Effector CD4-positive, alpha-beta T cell (primary cell): ENCODE measurements at places on chromosomes 16 and 17.

GRCh38 chr17:39122991-39123390 is 28.4 kb downstream of the PLXDC1 start:
- no peak for DNase-seq

GRCh38 chr16:81635063-81635937 is 143.8 kb upstream of the PLCG2 start:
- no peak for DNase-seq

DNA sequence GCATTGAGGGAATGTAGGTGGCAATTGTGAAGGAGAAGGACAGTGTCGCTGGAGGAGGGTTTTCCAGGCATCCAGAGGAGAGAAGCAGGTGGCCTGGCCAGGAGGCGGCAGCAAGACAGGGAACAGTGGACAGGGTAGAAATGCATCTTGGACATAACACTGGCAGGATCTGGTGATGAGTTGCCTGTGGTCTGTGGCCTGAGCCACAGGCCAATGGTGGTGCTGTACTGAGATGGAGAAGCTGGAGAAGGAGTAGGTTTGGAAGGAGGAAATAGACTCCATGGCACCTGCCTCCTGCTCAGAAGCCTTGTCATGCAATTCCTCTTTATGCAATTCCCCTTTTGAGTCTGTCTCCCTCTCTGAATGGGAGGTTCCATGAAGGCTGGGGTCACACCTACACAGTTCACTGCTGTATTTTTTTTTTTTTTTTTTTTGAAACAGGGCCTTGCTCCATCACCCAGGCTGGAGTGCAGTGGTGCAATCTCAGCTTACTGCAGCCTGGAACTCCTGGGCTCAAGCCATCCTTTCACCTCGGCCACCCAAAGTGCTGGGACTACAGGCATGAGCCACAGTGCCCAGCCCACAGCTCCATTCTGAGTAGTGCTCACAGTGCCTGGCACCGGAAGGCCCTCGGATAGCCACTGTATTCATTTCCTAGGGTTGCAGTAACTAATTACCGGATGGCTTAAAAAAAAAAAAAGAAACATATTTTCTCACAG is 13.5 kb upstream of the CACNG4 start:
- no peak for DNase-seq

- DNase-seq: no peak
Measured at GRCh38 chr16:23013484-23013883, 135.8 kb downstream of the USP31 start.

DNA sequence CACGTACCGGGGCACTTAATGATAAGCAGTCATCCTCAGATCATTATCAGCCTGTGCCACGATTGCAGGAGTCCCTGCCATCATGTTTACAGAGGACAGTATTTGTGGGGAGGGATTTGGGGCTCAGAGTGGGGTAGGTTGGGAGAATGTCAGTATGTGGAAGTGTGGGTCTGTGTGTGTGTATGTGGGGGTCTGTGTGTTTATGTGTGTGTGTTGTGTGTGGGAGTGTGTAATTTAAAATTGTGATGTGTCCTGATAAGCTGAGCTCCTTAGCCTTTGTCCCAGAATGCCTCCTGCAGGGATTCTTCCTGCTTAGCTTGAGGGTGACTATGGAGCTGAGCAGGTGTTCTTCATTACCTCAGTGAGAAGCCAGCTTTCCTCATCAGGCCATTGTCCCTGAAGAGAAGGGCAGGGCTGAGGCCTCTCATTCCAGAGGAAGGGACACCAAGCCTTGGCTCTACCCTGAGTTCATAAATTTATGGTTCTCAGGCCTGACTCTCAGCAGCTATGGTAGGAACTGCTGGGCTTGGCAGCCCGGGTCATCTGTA is 13.5 kb upstream of the EFCAB13 start:
- DNase-seq: no peak

- DNase-seq: no peak
Measured at GRCh38 chr16:86984991-86985647, 332.1 kb downstream of the C16orf95 start.

- DNase-seq: peak; percentile 96
Measured at GRCh38 chr16:89246903-89247733, 29.6 kb downstream of the ZNF778 start.

- no peak for DNase-seq
Measured at GRCh38 chr17:18187821-18188761, 4.5 kb downstream of the ALKBH5 start.

DNA sequence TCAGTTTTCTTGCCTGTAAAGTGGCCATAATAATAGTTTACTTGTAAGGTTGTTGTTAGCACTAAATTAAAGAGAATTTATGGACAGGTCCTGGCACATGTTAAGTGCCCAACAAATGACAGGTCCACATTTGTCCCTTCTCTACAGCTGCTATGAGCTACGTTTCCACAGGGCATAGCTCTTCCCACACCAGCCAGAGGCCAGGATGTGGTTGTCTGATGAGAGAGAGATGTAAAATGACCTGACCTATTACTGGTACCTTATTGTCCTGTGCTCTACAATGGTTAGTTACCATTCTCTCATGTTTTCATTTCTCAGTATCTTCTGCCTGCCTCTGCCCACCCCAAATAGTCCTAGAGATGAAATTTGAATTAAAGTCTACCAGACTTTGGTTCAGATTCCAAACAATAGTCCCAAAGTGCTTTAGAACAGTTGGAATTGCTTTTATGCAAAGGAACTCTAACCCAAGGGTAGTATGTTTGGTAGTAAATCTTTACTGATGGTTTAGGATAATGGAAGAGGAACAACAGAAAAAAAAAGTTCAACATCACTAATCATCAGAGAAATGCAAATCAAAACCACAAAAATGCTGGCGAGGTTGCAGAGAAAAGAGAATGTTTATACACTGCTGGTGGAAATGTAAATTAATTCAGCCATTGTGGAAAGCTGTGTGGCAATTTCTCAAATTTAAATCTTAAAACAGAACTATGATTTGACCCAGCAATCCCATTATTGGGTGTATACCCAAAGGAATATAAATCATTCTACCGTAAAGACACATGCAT is 57.1 kb upstream of the ANKFN1 start:
- no peak for DNase-seq

DNA sequence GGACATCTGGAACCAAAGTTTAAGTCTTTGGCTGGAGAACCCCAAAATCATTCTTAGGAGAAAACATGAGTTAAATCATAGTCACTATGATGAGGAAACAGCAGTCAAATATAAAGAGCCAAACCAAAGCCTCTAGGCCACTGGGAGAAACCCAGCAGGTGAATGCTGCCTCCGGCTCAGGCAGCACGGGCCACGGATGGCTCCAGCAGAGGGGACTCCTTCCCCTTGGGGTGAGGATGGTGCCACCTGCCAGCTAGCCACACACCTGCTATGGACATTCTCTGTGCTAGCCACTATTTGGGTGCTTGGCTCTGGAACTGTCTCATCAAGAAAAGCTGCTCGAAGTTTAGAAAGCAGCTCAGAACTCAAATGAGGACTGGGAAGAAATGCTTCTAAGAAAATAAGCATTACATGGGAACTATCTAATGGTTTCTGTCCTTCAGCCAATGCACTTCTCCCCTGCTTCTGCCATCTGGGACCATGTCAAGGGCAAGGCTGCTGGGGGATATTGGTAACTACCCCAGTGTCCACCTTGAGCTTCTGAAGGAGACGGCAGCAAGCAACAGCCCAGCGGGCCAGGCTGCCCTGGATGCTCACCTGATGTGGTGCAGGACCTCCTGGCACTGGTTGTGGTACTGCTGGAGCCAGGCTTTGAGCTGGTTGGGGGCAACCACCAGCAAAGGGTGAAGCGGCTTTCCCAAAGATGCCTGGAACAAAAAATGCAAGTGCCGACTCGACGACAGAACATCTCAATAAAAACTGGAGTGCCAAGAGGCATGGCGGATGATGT is 22.5 kb downstream of the ELAC2 start:
- DNase-seq: no peak

GRCh38 chr17:58503866-58504265 is 10.6 kb downstream of the MTMR4 start:
- no peak for DNase-seq

DNA sequence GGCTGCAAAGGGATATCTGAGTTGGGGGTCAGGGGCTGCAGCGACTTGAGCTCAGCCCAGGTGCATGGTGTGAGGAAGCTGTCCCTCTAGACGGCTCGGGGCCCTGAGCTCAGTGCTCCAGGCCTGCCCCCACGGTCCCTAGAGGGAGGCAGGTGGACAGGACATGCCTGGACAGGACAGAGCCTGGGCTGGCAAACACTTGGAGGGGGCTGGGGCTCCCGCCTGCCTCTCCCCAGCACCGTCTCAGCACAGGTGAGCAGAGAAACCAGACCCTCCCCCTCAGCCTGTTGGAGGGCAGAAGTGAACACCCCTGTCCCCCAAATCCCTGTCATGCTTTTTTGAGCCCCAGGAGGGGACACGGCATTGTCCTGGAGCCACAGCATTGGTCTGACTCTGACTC is 11.4 kb upstream of the SLC38A10 start:
- no peak for DNase-seq

GRCh38 chr17:40283662-40284061 is 4.0 kb upstream of the CDC6 start:
- DNase-seq: no peak

GRCh38 chr16:3042376-3042775 is 4.0 kb upstream of the MMP25 start:
- DNase-seq: no peak

DNA sequence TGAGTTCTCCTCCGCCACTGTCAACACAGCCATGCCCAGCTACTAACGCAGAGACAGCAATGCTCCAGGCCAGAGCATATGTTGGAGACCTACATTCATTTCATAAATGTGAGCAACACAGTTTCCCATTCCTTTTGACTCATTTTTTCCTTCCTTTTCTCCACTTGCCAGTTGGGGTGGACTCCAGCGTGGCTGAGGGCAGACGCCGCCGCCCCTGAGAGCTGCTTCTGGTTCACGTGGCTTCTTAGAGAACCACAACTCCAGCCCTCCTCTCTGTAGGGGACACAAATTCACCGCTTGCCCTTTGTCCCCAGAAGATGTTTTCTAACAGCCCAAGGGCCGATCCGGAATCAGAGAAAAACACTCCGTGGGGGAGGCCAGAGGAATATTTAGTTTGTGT is 45.8 kb upstream of the ZCCHC14 start:
- no peak for DNase-seq

- DNase-seq: no peak
Measured at GRCh38 chr16:76906552-76906951, 284.4 kb upstream of the MON1B start.

GRCh38 chr17:28306954-28307401 is 12.0 kb upstream of the TMEM97 start:
- DNase-seq: no peak

DNA sequence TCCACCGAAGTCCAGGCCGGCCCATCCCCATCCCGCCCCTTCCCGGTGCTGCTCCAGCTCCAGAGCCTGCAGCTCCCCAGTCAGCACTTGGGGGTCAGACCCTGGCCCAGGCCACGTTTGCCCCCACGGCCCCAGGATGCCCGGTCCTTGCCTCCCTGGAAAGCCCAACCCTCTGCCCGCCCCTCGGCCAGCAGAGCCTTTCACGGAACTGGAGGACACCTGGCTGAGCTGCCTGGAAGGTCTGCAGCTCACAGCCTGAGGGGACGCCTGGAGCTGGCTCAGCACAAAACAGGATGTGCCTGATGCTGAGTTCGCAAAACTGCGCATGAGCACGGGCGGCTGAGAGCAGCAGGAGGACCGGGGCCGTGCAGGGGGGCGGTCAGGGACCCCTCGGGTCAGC is 29.7 kb upstream of the SSTR5 start:
- DNase-seq: no peak

GRCh38 chr16:4272114-4272956 is 488 bp downstream of the TFAP4 start:
- DNase-seq: peak; percentile 23

DNA sequence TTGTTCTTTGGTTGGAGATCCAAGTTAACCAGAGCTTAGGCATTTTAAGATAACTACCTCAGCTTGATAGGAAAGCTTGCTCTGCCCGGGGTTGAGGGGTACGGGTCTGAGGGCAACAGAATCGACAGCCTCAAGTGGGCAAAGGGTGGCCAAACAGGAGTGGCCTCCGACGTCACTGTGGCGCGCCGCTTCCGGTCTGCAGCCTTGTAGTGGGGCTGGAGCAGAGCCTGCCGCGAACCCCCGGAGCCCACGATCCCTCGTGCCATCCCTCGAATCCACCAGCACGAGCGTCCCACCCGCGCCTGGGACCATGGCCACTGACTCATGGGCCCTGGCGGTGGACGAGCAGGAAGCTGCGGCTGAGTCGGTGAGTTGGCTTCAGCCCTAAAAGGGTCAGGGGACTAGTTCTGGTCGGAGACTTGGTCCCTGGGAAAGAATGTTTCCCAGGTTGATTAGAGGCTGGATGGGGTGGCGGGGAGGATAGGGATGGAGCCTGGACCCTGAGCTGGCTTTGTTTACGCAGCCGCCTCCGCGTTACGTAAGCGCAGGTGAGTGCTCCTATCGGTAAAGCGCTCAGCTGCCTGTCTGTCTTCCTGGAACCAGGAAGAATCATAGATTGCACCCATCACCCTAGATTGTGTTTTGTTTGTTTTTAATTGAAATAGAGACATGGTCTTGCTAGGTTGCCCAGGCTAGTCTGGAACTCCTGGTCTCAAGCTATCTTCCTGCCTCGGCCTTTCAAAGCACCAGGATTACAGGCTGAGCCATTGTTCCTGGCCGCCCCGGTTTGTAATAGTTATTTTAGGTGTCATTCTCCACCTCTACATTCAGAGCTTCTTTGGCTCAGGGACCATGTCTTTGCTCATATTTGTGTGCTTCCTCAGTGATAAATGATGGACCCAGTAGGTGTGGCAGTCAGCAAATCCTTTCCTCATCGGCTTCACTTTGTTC is at the start of gene DDX19B:
TSS of gene DDX19B (plus strand) at position 199 of the 951 bp plus-strand sequence. CDS start at position 311, 112 bp downstream.
- DNase-seq: peak; percentile 36

DNA sequence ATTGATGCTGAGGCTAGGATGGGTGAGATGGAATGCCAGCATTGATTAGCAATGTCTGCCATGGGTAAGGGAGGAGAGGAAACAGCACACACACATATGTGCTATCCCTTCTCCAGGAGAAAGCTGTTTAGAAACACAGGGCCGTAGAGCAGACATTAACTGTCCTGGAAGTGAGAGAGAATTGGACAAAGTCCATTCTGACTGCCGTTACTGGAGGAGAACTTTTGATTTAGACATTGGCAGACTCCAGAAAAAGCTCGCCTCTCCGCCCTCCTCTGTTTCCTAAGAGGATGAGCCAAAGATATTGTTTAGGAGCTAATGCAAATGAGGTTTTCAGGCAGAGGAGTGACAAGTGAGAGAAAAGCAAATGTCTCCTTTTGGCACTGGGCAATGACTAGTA is 237.0 kb downstream of the HAPSTR1 start:
- no peak for DNase-seq

GRCh38 chr17:27485716-27486495 is 29.7 kb downstream of the KSR1 start:
- no peak for DNase-seq

DNA sequence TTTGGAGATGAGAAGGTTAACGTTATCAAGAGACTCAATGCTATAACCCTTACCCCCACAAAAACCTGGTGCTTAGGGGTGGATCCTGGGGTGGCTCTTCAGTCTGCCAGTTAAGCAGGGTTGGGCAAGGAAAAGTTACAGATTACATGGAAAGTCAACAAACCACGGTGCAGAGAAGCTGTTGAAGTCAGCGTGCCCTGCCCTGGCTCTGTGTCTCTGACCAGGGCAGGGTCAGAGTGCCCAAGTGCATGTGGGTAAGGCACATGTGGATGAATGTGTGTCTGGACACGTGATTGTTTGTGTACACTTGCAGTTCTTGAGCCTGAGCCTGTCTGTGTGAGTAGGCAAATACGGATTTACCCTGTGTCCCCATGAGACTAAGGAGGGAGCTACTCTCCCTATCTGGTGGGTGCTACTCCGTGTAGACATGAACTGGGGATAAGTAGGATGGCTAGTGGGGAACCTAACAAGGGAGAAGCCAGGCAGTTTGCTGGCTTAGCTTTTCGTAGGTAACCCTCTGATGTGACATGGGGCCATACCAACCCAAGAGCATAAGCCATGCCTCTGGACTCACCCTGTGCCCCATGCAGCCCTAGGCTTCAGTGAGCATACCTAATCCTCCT is 5.5 kb downstream of the IGFBP4 start:
- no peak for DNase-seq
